ENCODE measurements at places on chromosomes 5 and 9.
A peak's percentile ranks its signal among the peaks of the same experiment; 100 is the strongest.

DNA sequence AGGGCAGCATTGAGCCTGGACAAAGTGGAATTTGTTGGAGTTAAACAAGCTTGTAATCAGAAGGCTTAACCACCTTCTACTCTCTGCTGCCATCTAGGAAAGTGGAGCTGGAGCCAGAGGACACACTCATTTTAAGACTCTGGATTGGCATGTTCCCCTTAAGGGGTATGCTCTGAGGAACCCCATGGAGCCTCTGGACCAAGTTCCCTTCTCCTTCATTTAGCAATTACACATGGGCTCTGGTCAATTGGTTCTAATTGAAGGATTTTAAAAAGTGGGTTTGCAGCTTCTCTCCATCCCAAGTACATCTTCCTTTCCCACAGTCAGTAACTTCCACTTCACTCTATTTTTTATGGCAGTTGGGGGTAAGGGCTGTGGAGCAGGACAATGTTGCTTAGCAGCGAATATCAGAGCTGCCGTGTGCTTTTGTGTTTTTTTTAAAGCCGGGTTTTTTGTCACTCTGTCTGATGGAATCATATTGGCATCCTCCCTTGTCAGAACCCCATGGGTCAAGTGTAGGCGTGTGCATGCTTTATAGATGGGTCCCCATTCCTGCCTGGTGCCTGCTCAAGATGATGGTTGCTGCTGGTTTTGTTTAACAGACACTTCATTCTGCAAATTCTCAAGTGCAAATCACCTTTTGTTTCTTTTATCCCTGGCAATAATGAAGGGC lies 330.7 kb upstream of the ADAMTSL1 start:
- no peak for DNase-seq

DNA sequence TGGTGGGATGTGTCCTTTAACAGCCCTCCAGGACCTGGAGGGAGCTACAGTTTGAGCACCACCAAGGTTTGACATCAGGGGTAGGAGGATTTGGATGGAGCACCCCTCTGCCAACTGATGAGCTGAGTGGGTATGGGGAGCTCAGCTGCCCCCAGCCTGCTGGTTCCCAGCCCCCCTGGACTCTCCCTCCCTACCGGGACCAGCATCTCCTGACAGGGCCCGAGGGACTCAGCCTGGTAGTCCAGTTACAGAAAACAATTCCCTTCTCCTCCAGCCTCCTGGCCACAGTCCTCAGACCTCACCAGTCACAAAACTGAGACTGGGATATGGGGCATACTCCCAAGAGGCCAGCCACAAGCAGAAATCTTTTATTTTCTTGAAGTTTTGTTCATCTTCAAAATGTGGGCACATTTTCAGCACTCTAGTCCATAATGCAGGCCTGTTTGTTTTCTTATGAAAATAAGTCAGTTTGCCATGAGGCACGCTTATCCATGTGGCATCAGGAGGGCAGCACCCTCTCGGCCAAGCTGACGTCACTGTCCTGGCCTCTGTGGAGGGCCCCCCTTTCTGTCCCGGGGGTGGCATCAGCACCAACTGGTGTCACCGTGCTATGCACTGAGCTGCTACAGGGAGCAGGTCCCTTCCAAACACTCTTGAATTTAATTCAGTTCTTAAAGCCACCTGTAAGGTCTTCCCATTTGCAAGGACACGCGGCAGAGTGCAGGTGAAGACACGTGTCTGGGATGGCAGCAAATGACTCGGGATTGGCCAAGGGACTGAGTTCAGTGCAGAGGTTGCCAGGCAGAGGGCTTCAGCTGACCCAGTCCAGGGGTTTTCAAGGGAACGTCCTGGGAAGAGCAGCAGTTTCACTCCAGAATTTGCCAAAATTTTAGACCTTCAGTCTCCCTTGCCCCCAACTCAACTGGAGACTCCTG lies 187.6 kb downstream of the GADD45G start:
- DNase-seq = no peak

- peak; percentile 13 for DNase-seq
Measured at GRCh38 chr5:132776131-132776937, 705 bp downstream of the SEPTIN8 start.

DNA sequence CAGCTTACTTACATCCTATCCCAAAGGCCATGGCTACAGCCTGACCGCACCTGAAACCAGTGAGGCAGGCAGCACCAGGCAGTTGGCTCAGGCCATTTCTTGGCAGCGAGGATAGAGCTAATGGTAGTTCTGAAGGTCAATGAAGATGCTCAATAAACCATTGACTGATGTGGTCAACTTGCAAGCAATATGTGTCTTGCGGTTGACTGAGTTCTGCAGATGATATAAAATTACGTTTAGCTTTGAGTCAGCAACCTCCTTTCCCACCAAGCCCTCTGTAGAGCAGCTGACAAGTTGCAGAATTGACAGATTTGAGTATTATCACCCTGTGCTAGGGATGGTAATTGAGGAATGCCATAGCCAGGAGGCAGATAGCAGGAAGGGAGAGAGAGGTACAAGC lies 189.0 kb upstream of the PUM3 start:
- no peak for DNase-seq

- DNase-seq = no peak
Measured at GRCh38 chr9:13447843-13448422, 168.4 kb upstream of the MPDZ start.

DNA sequence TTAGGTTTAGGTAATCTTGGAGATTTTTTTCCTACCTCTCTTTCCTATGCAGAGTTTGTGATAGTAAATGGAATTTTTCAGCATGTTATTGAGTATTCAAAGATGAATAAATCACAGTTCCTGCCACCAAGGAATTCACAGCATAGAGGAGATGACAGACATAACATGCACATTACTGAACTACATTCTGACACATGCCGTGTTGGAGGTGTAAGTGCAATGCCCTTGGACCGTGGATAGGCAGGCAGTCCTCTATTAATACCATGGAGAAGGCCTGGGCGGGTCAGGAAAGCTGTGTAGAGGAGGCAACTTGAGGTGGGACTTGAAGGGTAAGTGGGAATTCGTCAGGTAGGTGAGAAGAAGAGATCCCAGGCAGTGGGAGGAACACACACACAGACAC lies 43.9 kb downstream of the MCCC2 start:
- no peak for DNase-seq

GRCh38 chr5:95022967-95023695 lies 261.8 kb downstream of the MCTP1 start:
- no peak for DNase-seq

DNA sequence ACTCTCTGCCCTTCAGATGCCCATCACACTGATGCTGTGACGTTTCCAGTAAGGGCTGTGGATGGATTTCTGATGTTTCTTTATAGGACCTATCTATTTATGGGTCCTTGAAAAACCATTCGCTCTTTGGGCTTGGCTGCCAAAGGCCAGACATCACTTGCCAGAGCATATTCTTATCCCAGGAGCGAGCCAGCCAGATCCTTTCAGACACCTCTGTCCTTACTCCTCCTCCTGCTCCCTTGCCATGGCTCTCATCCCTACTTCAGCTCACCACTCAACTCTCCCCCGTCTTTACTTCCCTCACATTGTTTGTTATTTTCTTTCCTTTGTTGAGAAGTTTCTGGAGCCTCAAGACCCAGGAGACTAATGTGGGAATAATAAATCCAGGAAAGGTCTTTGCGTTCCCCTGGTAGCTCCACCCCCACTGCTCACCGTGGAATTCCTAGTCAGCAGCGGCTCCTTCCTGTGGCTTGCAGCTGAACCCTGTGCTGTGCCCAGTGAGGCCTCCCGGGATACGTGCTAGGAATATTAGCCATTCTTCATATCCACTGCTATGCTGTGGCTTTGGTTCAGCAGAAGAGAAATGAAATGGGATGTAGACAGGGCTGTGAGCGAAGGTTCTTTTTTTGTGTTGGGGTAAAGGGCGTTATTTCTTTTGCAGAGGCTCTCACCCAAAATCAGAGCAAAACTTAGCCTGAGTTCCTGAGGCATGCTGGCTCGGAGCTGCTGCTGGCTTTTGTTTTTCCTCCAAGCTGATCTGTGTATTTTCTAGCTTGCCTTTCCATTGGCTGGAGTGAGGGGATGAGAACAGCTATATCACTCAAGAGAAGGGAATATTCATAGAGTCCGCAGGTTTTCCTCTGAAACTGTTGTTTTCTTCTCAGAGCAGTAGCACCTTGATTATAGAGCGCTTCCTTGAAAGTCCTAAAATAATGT lies 171.1 kb downstream of the SAXO1 start:
- DNase-seq = no peak

DNA sequence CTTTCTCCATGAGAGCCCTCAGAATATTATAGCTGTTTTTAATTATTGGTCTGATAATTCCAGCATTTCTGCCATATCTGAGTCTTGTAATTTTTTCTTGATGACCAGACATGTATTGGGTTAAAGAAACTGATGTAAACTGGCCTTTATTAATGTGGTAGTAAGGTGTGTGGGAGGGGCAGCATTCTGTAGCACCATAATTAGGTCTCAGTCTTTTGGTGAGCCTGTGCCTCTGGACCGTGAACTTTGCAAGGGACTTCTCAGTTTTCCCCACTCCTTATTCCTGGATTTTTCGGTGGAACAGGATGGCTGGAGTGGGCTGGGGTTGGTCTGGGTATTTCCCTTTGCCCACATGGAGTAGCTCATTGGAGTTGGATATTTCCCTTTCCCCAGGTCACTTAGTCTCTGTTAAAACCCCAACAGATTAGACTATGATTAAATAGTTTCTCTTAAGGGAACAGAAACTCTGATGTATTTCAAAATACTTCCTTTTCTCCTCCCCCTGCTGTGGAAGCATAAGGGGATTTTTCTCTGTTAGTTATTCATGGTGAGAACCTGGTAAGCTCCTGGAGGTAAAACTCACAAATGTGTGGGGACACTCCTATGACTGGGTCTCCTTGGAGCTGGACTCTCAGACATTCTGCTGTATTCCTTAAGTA lies 52.4 kb downstream of the FSD1L start:
- DNase-seq = no peak

- no peak for DNase-seq
Measured at GRCh38 chr9:108889649-108890067, 27.6 kb downstream of the ACTL7A start.

- DNase-seq = peak; percentile 36
Measured at GRCh38 chr9:114389612-114390368, 2.0 kb upstream of the AKNA start.

- no peak for DNase-seq
Measured at GRCh38 chr5:178883815-178884430, 11.8 kb upstream of the ZFP2 start.

- DNase-seq = no peak
Measured at GRCh38 chr5:16736158-16736995, 119.6 kb upstream of the RETREG1 start.

DNA sequence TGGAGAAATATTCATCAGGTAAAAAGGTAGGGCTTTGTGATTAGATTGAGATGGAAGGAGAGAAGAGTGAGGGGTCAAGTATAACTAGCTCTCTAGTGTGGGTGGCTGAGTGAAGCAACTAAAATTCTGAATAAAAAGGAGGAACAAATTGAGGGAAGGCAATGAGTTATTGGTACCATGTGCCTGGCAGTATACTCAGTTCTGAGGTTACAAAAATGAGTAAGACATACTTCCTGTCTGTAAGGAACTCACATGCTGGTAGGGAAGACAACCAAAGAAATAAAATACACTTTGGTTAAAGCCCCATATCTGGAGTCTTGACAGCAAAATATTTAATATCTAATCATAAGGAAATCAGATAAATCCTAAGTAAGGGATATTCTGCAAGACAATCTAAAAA lies 476.8 kb upstream of the C9orf72 start:
- no peak for DNase-seq

GRCh38 chr5:178074266-178074952 lies 38.9 kb upstream of the N4BP3 start:
- DNase-seq = no peak

DNA sequence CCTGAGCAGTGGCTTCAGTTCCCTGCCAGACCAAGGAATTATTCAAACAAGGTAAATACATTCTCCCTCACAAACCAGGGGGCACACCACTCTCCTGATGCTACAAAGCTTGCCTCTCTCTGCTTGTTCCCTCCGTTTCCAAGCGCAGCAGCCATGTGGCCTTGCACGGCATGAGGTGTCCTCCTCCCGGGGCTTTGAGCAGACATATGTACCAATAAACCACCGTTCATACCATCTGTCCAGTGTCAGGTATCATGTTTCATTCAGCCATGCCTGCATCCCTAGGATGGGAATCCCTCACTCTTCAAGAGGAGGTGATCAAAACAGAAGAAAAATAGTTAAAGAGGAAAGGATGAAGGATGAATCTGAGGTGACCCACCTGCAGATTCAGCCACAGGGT lies 282.7 kb downstream of the ENC1 start:
- no peak for DNase-seq

GRCh38 chr5:130912088-130912487 lies 253.0 kb downstream of the HINT1 start:
- no peak for DNase-seq

DNA sequence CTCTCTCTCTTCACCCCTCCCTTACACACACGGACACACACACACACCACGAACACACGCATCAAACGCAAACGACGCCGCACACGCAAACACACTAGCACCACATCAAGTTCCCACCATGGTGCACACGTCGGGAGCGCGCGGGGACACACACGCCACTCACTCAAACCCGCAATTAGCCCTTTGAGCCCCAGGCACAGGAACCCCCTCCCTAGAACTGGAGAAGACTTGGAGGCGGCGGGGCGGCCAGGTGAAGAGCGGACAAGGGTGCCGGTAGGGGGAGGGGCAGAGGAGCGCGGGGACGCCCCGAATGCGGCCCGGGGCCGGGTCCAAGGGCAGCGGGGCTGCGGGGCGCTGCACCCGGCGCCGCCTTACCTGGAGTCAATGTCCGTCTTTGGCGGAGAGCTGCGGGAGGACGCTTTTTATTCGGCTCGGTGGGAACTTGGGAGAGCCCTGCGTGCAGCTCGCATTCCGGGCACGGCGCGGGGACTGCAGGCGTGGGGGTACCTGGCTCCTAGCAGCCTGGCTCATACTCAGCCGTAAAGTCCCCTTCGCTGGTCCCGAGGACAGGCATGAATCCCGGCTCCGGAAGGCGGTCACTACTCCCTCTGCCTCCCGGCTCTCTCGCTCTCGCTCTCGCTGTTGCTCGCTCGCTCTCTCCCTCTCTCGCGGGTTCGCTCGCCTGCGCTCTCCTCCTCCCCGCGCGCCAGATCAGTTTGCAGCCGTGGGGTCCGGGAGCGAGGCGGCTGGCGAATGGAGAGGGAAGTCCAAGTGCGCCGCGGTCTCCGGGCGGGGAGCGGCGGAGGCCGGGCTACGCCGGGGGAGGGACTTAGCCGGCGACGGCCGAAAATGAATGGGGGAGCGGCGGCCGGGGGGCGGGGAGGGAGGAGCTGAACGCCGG lies at the start of gene BRINP1:
TSS of gene BRINP1 (minus strand) at position 755 of the 901 bp plus-strand sequence. CDS start 56,080 bp downstream, outside the sequence.
- no peak for DNase-seq

Data from CD4-positive, alpha-beta T cell treated with Interleukin-17A for 4 hours (primary cell).